ENCODE measurements at places on chromosomes 3 and 15.

DNA sequence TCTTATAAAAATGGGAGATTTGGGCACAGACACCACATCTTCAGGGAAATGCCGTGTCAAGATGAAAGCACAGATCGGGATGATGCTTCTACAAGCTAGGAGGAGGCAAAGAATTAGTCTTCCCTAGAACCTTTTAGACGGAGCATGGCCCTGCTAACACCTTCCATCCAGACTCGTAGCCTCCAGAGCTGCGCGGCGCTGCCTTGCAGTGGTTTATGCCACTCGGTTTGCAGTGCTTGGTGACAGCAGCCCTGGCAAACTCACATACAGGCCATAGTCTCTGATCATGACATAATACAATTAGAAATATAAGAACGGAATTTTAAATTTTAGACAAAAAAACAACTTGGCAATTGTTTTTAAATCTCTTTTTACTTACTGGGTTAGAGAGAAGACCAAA, 37.1 kb upstream of the SLC41A3 start:
- no peak for DNase-seq

- DNase-seq, result no peak
These were observed 163.6 kb downstream of the CHSY1 start for GRCh38 chr15:101088271-101088670.

DNA sequence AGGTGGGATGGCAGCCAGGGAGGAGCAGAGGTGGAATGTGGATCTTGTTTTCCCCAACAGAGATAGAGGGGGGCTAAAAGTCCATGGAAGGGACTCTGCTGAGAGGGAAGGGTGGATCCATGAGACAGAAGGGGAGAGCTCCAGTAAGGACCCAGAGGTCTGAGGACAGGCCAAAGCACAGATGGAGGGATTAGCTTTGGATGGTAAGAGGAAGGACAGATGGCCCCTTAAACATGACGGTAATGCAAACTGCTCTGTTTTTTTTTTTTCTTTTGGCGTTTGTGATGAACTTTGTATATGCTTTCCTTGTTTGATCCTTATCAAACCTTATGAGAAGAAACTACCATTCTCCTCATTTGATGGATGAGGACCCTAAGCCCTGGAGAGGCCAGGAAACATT, 96.2 kb downstream of the IGF1R start:
- DNase-seq, result no peak

GRCh38 chr3:26259176-26259575, 363.4 kb upstream of the LRRC3B start:
- DNase-seq, result no peak

GRCh38 chr3:126423191-126424038, 28.7 kb downstream of the CFAP100 start:
- DNase-seq, result no peak

- no peak for DNase-seq
These were observed 61.1 kb downstream of the ST3GAL6 start for GRCh38 chr3:98824256-98824655.

GRCh38 chr3:12273045-12273695, 15.7 kb upstream of the PPARG start:
- no peak for DNase-seq

- DNase-seq, result no peak
These were observed 928.3 kb downstream of the NSUN3 start for GRCh38 chr3:94990952-94991705.

GRCh38 chr3:158134363-158134762, 24.5 kb downstream of the RSRC1 start:
- no peak for DNase-seq

DNA sequence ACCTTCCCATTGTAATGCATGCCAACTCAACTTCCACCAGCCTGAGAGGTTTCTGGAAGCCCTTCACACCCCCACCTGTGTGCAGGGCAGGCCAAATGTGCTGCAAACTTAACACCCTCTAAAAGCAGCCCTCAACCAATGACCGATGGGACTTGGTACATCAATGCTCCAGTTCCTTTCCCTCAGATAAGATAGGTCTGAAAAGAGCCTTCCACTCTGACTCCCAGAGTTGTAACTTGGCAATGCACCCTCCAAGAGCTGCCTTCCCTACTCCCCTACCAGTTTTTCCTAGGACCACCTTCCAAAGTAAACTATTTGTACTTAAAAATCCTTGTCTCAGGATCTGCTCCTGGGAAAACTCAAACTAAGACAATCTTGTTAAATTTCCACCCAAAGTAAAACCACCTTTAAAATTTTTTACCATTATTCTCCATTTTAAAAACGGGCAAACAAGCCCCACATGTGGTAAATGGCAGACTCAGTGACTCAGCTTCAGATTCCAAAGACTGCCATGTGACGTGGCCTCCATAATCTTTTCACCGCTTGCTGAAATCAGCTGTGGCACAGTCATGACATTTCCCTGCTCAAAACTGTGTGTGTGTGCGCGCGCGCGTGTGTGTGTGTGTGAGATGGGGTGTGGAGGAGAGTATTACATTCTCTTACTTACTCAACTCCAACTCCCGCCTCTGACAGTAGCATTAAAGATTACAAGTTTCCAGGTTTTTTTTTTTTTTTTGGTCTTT, 17.2 kb downstream of the RASGRP1 start:
- DNase-seq, result no peak

- peak; percentile 74 for DNase-seq
These were observed 187.9 kb downstream of the OPA1 start for GRCh38 chr3:193780810-193781478.
